ENCODE measurements at places on chromosomes 1 and 21.

GRCh38 chr1:27973771-27974416 is 14.1 kb downstream of the XKR8 start:
- no peak for DNase-seq

DNA sequence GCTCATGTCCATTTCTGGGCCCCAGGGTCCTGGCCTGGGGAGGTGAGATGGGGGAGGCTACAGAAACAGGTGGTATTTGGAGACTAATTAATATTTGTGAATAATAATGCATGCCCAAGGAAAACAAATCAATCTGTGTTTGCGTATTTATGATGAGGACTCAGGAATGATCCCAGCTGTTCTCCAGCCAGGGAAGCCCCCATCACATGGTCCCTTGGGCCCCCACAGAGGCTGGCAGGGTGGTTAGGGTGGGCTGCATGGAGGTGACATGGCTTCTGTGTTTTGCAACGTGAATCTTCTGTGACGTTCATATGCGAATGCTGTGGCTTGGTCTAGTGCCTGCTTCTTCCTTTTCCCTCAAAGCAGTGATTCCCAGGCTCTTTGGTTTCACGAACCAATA is 10.5 kb downstream of the PTPRF start:
- no peak for DNase-seq

DNA sequence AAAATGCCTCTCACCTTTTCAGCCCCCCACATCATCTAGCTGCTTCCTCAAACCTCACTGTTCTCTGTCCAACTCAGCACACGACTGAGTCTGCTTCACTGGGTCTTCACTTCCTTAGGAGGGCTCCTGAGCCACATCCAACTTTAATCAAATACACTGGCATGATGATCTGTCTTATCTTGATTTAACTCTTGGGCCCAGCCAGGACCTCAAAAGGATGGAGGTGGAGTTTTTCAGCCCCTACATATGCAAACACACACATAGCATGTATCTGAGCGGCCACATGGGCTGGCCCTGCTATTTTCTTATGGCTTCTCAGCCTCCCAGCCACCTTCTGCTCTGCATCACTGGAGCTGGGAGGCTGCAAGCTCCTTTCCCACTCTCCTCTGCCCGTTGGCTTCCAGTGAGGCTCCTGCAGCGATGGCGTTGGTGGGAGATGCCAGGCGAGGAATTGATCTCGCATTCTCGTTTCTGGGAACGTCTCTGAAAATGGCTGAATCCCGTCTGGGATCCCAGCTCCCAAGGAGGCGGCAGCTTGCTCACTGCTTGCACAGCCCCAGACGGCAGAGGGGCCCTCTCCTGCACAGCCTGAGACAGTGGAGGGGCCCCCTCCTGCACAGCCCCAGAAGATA is 1.8 kb upstream of the PRXL2B start:
- no peak for DNase-seq

DNA sequence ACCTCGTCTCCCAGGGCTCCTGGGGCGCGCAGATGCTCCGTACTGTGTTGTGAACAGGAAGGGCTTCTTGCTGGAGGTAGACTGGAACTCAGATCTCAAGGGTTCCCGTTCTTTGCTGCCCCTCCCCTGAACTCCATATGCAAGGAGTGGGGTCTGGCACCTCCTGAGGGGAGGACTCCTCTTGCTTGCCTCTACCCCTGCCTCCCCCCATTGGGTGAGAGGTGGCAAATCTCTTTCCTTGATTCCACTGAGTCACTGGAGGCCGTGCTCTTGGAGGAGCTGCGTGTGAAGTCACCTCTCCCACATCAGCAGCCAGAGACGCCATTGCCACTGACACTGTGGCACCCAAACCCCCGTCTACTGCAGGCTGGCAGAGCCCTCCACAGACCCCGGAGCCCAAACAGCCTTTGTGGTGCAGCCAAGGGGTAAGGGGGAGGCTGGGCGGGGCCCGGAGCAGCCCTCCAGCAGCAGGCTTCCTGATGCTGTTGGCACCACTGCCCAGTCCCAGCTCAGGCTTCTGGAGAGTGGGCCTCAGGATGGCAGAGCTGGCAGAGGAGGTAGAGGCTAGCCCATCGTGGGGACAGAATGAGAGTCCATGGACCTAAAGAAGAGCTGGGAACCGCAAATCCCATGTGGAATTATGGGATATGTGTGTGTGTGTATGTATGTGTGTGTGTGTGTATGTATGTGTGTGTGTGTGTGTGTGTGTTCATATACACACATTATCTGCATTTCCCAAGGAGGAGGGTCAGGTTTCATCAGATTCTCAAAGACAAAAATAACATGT is 104.9 kb upstream of the RUNX3 start:
- no peak for DNase-seq

GRCh38 chr1:23807453-23807852 is 6.9 kb upstream of the GALE start:
- DNase-seq, result no peak

GRCh38 chr1:116408803-116409720 is 36.0 kb downstream of the ATP1A1 start:
- DNase-seq, result no peak

DNA sequence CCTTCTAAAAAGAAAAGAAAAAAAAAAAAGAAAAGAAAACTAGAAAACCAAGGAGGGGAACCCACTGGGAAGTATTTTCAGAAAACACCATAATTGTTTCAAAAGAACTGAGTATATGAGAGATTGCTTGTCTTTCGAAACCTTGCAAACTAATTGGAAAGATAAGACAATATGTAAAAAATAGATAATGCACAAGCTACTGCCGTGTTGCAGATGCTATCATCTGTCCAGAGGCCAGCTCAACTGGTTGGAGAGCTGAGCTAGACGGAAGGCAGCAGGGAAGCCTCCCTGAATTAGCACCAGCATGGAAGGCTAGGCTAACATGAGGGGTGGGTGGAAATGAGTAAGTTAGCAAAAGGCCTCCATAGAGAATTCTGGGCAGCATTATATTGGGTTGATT is 16.2 kb upstream of the CACHD1 start:
- no peak for DNase-seq

DNA sequence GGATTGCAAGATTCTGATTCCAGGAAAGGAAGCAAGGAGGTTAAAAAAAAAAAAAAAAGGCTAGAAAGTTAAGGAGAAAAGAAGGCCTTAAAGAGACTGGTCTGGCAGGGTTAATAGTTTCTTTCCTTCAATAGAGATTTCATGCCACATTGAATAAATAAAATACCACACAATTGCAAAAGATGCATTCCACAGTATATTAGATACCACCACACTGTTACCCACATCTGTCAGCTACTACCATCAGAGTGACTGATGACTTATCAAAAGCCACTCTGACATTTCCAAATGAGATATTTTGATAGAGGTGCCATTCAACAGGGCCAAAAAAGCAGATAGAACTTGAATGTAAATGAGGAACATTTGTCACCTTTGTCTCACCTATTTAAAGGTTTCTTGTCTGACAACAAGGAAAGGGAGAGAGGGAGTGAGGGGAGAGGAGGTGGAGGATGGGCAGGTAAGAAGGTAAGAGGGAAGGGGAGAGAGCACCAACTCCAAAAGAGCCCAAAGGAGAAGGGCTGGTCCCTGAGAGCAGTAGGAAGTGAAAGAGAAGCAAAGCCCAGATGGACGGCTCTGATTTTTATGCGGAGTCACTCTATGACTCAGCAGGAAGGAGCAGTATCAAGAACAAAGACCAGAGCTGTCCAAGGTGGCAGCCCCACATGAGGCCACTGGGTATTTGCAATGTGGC is 38.3 kb downstream of the LRRN2 start:
- no peak for DNase-seq

DNA sequence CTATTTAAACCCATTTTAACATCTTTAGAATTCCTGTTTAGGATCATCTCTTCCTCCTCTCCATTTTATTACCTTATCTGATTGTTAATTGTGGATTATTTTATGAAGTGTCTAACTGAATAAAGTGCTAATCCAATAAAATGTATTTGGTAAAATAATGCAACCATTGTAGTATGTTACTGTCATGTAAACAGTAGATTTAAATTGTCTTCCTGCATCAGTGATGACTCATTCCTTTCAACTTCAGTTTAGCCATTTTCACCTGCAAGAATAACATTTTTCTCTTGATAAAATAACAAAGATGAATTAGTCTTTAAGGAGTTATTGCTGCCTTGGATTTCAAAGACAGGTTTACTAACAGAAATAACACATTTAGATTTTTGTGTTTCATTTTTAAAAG is 5.4 kb downstream of the PPP2R5A start:
- DNase-seq, result no peak

DNA sequence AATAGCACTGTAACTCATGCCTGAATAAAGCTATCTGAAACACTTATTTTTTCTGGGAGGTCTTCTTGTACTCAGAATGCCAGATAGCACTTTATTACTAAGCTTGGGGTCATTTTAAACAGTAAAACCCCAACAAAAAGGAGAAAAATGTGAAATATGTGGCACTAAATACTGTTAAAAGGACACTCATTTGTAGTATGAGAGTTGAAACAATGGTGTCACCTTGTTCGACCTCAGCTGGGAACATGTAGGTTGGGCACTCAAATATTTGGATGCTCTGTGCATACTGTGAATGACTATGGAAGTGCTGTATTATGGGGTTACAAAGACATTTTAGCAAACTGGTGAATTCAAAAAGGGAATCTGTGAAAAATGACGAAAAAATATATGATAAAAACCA is 53.9 kb downstream of the SELENOF start:
- DNase-seq, result no peak

- no peak for DNase-seq
These were observed 4.1 kb downstream of the RNF223 start for GRCh38 chr1:1069711-1070676.

DNA sequence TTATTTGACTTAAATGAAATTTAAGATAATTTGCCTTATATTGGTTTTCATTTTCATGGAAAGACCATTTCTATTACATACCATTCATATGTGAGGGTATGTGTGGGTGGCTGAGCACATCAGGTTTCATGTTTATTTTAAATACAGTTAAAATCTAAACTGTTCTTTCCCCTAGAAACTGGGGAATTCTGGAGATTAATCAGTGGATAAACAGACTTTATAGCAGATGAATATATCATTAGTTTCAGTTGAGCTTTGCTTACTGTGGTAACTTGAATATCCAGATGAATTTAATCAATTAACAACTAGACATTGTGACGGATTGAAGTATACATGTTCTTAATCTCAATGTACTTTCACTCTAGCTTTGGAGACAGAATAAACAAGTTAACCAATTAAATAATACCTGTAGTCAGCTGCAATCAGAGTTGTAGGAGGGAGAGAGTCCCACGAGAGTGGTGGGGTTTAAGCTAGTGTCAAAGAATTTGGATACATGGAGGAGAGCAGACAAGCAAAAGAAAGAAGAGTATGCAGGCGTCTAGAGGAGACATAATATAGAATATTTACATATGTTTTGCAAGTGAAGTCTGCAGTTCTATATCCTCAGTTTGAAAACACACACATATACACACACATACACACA is 97.6 kb downstream of the PDE4B start:
- DNase-seq, result no peak

GRCh38 chr1:115479055-115479482 is 141.0 kb upstream of the NGF start:
- no peak for DNase-seq

DNA sequence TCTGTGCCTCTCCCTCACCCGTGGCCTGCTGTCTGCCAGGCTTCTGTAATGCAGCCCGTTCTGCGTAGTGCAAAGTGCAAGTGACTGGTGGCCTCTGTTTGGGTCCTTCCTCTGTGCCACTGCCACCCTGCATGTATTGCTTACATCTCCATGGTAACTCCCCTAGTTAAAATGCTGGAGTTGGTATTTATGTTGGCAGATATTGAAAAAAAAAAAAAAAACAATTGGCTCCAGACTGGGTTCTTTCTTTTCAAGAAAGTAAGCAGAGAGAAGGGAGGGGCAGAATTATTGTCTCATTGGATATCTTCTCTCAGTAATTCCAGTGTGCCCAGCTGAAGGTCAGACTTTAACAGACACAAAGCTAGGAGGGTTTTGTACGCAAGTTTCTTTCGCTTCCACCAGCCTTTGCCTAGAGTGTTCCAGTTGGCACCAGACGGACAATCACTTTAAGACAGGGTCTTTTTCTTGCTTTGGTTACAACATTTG is 242.3 kb downstream of the PBX1 start:
- DNase-seq, result no peak

All from activated CD4-positive, CD25-positive, alpha-beta regulatory T cell treated with anti-CD3 and anti-CD28 coated beads, Interleukin-2, amount 50 U/mL, for 16 hours (primary cell).